ENCODE measurements at places on chromosomes 4 and X. TPM values are rescaled to one million over a fixed set of nuclear protein-coding genes. Genes with fewer than 3 reads are reported as not detected.
A peak's percentile ranks its signal among the peaks of the same experiment; 100 is the strongest.

The FRMD7 gene
- not detected for total RNA-seq

DNA sequence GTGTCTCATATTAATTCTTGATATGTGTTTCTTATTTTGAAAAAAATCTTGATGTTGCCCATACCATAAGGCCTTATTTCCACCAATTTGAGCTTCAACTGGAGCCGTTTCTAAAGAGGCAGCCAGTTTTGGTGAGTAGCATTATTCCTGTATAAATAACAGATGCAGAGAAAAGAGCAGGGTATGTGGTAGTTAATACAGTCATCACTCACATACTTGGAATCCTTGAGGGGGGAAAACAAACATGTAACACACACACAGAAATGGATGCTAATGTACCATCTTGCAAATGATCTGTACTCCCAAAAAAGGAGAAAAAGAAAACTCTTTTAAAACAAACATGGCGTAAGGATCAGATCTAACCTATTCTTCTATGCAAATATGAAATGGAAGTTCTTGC is 389.7 kb downstream of the GPM6A start:
- no peak for DNase-seq

DNA sequence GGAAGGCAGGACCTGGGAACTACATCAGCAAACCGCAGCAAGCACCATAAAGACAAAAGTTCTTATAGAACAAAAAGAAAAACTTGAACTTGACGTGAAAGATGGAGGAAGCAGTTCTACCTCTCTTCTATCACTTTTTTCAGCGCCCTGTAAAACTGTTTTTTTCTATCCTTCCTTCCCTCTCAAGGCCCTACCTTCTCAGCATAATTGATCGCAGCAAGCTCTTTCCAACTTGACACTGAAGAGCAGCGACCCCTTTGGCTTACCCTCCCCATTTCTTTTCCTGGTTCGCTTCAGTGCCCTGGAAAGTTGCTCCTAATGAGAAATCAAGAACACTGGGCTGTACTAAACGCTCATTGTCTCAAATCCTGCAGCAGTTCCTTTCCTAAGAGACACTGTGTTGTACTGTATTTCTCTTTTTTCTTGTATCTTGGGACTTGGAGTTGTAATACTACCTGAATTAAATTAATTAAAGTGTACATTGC is 150.6 kb upstream of the SLC4A4 start:
- DNase-seq = no peak

DNA sequence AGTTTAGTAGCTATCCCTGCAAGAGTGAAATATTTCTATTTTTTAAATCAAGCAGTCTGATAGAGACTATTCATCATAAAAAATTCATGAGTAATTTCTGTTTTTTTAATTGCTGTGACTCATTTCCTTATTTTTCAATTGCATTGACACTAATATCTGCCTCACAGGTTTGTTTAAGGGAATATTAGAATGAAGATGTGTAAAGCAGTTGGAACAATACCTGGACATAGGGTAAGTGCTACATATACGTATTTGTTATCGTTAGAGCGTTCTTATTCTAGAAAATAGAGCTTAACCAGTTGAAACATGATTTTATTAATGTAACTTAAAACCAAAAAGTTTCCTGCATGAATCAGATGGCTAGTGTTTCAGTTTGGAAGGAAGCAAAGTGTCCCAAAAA is 2211.3 kb downstream of the PCDH7 start:
- DNase-seq = no peak

DNA sequence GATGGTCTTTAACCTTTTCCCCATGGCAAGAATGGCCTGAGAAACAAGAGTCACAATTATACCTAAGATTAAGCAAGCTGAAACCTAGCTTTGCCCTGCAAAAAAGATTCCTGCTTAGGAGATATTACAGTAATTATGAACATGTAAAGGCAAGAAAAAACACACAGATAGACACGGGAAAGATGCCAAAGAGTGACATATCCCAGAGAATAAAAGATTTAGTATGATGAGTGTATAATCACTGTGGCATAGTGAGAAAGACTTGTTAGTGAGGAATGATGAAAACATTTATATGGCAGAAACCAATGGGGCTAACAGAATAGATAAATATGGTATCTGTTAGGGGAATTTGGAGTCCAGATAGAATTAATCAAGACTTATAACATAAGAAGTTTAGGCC is 29.6 kb upstream of the TASL start:
- DNase-seq = no peak

The C4orf51 gene
- total RNA-seq = not detected

DNA sequence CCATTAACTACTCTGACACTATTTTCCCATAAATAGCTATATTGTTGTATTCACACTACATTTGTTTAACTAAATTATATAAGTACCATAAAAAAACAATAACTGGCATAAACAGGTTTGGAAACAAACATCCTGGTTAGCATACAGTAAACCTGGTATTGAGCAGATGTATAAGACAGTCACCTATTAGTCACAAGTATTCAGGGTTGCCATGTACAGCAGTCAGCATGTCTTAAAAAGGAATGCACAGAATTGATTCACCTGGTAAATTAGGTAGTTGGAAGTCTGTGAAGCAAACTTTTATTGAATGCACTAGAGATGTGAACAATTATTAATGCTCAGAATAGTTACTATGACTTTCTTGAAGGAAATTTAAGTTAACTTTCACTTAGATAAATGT is 137.9 kb downstream of the FAM13A start:
- no peak for DNase-seq

The MPP1 gene
- 32.3 TPM for total RNA-seq

- peak; percentile 1 for DNase-seq
Measured at GRCh38 chrX:39242187-39242586, 440.9 kb downstream of the MID1IP1 start.

The SAGE1 gene
- total RNA-seq = not detected

The NKX3-2 gene
- not detected for total RNA-seq

DNA sequence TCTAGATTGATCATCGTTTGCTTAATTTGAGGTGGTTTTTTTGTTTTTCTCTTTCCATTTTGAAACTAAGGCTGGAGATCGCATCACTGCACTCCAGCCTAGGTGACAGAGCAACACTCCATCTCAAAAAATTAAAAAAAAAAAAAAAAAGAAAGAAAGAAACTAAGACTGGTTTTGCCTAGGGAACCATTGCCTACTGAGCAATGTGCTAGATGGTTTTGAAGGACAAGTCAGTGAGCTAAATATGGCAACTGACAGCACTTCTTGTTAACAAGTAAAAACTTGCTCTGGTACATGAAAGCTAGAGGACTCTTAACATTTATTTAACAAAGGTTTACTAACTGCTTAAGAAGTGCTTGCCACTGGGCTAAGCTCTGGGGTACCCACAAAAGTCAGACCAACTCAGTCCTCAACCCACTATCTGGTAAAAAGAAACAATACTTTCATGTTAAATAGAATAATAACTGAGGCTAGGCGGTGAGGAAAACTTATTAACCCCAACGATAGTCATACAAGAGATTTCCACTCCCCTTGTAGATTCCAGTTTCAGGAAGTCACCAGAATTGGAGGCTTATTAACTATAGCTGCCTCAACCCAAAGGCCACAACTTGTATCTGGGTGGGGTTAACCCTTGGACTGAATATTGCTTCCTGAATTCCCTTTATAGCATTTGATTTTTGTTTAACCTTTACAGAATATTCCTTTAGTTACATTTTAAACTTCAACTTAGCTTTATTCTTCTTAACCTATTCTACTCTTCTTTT is 111.6 kb downstream of the FRYL start:
- DNase-seq = no peak

DNA sequence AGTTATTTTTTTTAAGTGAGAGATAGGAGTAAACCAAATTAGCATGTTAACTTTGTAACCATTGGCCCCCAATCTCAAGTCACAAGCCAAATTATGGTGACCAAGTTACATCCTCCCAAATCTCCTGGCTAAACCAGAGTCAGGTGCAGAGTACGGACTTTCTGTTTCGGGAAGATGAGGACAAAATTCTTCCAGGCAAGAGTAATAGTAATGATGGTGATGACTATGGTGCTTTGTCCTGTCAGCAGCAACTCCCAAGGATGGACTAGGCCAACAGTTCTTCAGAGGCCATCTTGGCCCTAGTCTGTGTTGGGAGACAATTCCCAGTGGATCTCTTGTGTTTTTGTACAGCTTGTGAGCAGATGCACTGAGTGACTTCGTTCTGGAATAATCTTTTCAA is 148.8 kb downstream of the GPC3 start:
- DNase-seq = no peak

DNA sequence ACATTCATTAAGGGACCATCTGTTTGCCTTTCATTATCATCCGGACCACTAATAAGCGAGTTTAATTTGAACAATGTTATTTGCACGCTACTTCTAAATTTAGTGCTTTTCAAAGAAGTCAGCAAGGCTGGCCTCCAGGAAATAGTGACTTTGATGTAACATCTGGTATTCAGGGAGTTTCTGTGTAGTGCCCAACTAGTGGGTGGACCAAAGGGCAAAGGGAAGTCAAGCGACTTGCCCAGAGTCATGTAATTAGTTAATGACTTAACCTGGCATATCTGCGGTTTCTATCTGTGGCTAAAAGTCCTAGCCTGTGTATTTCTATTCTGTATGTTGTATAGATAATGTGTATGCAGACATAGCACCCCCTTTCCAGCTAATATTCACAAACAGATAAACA is 56.3 kb upstream of the LCORL start:
- no peak for DNase-seq

The SULT1B1 gene
- 68.2 TPM for total RNA-seq

- DNase-seq = no peak
Measured at GRCh38 chrX:150227873-150228410, 135.2 kb upstream of the MAMLD1 start.

GRCh38 chr4:42306221-42307109 is 90.8 kb upstream of the SHISA3 start:
- no peak for DNase-seq

GRCh38 chr4:123587983-123588494 is 191.4 kb downstream of the SPRY1 start:
- DNase-seq = peak; percentile 65

DNA sequence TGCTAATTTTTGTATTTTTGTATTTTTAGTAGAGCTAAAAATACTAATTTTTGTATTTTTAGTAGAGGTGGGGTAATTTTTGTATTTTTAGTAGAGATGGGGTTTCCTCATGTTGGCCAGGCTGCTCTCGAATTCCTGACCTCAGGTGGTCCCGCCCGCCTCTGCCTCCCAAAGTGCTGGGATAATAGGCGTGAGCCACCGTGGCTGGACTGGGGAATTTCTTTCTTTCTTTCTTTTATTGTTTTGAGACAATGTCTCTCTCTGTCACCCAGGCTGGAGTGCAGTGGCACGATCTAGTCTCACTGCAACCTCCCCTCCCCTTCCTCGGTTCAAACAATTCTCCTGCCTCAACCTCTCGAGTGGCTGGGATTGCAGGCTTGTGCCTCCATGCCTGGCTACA is 83.0 kb downstream of the FAM193A start:
- no peak for DNase-seq

DNA sequence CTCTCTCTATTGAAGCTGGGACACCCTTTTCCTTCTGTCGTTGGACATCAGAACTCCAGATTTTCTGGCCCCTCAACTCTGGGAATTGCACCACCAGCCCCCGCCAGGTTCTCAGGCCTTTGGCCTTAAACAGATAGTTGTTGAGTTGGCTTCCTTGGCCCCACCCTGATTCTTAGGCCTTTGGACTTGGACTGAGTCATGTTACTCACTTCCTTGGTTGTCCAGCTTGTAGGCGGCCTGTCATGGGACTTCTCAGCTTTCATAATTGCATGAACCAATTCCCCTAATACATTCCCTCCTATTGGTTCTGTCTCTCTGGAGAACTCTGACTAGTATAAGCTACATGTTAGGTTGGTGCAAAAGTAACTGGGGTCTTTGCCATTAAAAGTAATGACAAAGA is 195.7 kb downstream of the GPAT3 start:
- DNase-seq = no peak

The NLGN4X gene
- not detected for total RNA-seq

The CT45A1 gene
- total RNA-seq = not detected

DNA sequence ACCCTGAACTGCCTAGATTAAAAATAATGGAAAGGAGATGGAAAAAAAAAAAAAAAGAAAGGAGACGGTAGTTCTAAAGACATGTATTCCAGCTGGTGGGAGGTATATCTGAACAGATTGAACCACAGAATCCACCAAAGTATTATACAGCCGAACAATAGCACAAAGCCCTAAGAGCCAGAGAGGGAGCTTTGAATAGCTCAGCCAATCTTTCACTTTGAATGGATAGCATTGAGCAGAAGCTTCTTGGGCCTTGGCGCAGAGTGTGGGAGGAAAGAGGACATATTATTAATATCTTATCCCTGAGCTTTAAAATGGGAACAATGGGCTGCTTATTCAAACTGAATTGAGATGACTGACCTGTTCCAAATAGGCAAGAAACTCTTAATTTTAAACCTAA is 147.8 kb upstream of the PAQR3 start:
- no peak for DNase-seq

The FGD1 gene
- 18.0 TPM for total RNA-seq

- no peak for DNase-seq
Measured at GRCh38 chr4:150145090-150145945, 67.1 kb downstream of the DCLK2 start.

DNA sequence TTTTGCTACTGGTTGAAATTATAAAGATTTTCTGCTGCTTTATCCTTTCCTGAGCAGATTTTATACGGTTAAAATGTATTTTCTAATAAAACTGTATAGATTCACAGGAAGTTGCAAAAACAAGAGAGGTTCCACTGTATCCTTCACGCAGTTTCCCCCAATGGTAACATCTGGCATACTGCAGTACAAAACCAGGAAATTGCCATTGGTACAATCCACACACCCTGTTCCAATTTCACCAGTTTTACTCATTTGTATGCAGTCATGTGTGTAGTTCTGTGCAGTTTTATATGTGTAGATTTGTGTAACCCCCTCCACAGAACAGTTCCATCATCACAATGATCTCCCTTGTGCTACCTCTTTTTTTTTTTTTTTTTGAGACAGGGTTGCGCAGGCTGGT is 20.0 kb downstream of the DDX3X start:
- DNase-seq = no peak

The DMP1 gene
- not detected for total RNA-seq

The AKAP4 gene
- total RNA-seq = not detected

DNA sequence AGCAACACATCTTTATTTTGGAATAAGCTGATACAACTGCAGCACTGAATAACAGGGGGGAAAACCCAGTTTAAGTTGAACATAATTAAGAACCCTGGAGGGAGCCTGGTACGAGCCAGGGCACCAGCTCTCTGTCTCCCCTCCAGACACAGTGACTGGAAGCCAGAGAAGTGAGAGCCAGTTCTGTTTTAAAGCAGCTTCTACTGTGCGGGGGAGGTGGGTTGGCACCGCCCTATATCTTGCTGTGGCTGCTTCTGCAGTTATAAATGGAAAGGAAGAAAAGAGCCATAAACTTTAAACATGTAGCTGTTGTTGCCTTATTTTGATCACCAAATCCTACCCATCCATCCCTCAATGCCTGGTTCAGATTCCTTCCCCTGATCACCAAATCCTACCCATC is 207.9 kb upstream of the ANXA3 start:
- DNase-seq = no peak

The HTR2C gene
- not detected for total RNA-seq

DNA sequence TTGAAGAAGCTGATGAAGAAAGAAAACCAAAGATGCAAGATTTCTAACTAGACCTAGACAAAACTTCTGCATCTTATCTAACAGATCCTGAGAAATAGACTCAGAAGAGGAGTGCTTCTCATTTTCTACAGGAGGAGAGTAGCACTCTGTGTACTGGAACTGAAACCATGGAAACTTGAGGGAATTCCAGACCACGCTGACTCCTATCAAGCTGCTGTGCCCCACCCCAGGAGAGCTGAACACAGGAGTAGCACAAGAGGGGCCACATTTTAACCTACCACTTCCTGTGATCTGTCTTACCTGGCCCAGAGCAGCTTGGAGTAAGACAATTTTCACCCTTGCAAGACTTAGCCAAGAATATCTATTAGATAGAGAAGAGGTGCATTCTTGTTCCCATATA is 248.9 kb downstream of the SCFD2 start:
- no peak for DNase-seq

Measured in endothelial cell of umbilical vein (primary cell).